ENCODE measurements at places on chromosomes 16 and 17.

DNA sequence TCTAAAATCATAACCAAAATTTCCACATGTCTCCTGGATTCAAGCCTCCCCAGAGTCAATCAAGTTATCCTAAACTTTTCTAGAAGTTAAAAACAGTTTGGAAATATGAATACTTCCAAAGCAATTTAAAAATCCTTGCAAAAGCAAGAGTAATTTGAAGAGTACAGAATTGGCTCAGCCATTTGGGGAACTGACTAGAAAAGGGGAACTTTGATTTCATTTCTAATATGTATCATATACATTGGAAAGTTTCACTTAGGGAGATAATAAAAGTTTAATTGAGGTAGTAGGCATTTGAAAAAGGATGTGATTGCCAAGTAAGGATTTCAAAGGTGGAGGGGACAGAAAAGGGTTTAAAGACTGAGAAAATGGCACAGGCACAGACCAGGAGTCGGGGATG, 9.0 kb upstream of the SLFN12L start:
- DNase-seq, result no peak

DNA sequence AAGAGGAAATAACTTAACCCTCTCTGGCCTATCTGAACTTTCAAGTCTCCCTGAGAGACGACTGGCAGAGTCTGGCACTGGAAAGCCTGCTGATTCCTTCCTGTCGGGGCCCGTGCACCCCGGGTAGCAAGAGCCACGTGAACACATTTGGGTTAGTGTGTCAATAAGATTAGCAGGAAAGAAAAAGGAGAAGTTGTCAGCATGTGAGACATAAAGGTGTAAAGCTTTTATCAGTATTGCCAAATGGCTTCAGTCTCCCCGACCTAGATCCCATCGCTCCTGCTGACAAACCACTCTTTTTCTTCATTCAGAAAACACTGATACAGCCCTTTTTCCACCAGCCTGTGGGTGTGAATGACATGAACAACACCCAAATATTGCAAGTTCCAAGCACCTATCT, 74.4 kb downstream of the CCT6B start:
- no peak for DNase-seq

DNA sequence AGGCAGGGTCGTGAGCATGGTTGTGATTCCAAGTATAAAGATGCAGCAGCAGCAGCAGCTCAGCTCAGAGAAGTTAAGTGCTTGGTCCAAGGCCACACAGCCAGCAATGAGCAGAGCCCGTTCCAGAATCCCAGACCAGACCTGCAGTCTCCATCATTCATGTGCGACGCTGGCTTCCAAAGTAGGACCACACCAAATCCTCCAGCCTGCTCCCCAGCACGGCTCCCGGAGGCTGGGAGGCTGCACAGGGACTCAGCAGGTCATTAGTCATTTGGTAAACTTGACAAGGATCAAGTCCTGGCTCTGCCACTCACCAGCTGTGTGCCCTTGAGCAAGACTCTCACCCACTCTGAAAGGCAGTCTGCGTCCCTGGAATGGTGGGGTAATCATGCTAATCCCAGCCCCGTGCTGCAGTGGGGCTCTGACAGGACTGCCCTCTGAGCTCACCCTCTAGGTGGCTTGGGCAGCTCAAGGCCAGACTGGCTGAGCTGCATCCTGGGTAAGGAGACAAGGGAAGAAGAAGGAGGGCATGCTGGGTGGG, 95.1 kb upstream of the TMEM132E start:
- DNase-seq, result no peak

GRCh38 chr16:12202486-12202885, 226.0 kb downstream of the SNX29 start:
- no peak for DNase-seq

- no peak for DNase-seq
Observed at GRCh38 chr17:47235923-47236322, 17.7 kb upstream of the ITGB3 start.

Data from stimulated activated CD4-positive, alpha-beta T cell treated with anti-CD3 and anti-CD28 coated beads, Interleukin-1b, Interleukin-23, amount 100 ng/mL, for 48 hours (primary cell).